ENCODE measurements at places on chromosomes 7 and 10.

DNA sequence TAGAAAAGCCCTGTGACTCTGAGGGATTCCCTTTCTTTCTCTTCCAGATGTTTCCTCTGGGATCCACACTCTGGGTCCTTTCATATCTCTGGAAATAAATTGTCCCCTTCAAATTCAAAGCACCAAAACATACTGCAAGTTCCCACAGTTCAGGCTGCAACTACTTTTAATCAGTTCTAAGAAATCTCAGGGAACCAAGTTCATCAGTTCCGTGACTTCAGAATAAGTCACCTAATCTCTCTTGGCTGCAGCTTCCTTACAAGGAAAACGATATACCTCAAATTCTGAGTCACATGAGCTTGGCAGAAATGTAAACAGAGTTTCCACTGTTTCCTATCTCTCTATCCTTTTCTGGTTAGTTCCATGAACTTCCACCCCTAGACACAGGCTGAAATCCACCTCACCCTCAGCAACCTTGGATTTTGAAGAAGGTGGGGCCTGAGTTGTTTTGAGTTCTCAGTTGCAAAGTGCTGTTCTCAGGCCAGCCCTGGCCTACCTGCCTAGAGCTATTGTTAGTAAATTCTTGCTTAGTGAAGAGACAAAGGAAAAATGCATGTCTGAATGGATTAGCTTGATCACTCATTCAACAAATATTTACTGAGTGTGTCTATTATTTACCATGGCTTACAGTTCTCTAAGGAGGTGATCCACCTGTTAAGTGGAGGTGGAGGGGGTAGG is 59.3 kb upstream of the IL6 start:
- peak; percentile 44 for DNase-seq

DNA sequence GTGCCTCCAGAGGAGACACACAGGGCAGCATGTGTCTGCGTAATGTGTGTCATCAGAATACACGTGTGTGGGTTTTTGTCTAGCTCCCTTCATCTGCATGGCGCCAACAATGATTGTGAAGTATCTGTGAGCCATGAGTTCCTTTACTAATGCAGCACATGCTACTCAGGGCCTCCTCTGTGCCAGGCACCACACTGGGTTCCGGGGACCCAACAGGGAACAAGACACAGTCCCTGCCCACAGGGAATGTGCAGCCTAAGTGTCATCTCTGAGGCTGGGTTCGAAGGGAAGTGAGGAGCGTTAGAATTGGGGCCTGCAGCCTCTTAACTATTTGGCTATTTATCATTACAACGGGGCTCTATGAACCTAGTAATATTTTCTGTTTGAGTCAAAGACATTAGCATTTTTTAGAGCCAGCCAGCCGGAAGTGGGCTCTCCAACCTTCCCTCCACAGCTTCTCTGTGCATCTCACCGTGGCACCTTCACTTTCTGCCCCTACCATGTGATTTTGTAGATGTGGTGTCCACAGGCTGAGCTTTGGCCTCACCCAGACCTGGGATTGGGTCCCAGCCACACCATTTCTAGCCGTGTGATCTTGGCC is 43.9 kb upstream of the SRGN start:
- no peak for DNase-seq

GRCh38 chr7:36750451-36750850 is 26.2 kb upstream of the AOAH start:
- DNase-seq, result no peak

- no peak for DNase-seq
Measured at GRCh38 chr7:44211126-44211675, 10.4 kb downstream of the YKT6 start.

GRCh38 chr10:69051303-69051702 is 36.6 kb upstream of the SRGN start:
- peak; percentile 21 for DNase-seq

- peak; percentile 60 for DNase-seq
Measured at GRCh38 chr7:1412322-1413261, 46.7 kb downstream of the MICALL2 start.
